Stomach (tissue), 19 donors: ENCODE measurements at places on chromosomes 11 and 22. TPM values are rescaled to one million over a fixed set of nuclear protein-coding genes. Genes with fewer than 3 reads are reported as not detected.

The KCNJ5 gene
- polyA plus RNA-seq: 1.3 TPM

The CAVIN3 gene
- 68.4 TPM for polyA plus RNA-seq

The GAB4 gene
- polyA plus RNA-seq: not detected

The HOATZ gene
- polyA plus RNA-seq: not detected

The MYO18B gene
- polyA plus RNA-seq: 0.75 TPM

The OR52I2 gene
- polyA plus RNA-seq: not detected

The RAG2 gene
- polyA plus RNA-seq: not detected
